ENCODE measurements at places on chromosomes 4 and X.

DNA sequence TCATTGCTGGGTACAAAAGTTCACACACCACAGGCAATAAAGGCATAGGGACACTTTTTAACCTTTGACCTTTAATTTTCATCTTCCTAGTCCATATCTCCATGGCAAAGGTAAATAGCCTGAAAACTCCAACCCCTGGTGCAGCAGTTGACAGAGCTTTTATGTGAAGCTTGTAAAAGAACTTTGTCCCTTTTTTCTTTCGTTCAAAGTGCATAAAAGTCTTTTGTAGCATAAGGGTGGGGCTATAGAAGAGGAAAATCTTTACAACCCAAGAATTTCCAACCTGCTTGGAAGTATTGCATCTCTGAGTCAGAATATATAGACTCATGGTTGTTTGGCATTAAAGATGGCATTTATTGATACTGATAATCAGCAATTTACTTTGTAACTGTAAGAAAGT is 20.4 kb downstream of the POF1B start:
- no peak overlapping the region for H3K4me3 ChIP-seq
- H3K36me3 ChIP-seq = no peaks in the 10 kb centered on the region
- H3K27me3 ChIP-seq = no peaks in the 10 kb centered on the region
- DNase-seq = no peak
- no peaks in the 10 kb centered on the region for H3K4me1 ChIP-seq

DNA sequence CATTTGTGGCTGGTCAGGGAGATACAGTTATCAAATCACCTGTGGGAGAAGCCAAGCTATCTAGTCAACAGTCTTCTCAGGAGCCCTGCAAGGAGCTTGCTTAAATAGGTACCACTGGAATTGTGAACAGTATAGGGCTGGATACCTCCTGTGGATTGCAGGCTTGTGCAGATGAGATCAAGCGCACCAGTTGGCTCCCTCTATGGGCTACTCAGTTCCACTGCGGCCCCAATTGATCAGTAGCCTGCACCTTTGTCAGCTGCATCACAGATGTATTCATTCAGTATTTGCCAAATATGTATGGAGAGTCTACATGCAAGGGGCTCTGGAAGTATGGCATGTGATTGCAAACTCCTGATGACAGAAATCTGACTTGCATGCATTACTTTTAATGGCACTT is 28.6 kb downstream of the TEX13A start:
- H3K4me1 ChIP-seq = no peaks in the 10 kb centered on the region
- no peaks in the 10 kb centered on the region for H3K27me3 ChIP-seq
- H3K27ac ChIP-seq = no peak overlapping the region
- no peak overlapping the region for H3K4me3 ChIP-seq
- no peak for DNase-seq

GRCh38 chrX:107825698-107826237 is at the start of gene MID2:
Gene MID2, plus strand, starts transcription at chrX:107825866. Its CDS starts 561 bp downstream, at chrX:107826427.
- peak within 1 kb of the TSS; percentile 93 for H3K27ac ChIP-seq
- no peaks in the 10 kb centered on the region for H3K4me1 ChIP-seq
- H3K27me3 ChIP-seq = no peaks in the 10 kb centered on the region

DNA sequence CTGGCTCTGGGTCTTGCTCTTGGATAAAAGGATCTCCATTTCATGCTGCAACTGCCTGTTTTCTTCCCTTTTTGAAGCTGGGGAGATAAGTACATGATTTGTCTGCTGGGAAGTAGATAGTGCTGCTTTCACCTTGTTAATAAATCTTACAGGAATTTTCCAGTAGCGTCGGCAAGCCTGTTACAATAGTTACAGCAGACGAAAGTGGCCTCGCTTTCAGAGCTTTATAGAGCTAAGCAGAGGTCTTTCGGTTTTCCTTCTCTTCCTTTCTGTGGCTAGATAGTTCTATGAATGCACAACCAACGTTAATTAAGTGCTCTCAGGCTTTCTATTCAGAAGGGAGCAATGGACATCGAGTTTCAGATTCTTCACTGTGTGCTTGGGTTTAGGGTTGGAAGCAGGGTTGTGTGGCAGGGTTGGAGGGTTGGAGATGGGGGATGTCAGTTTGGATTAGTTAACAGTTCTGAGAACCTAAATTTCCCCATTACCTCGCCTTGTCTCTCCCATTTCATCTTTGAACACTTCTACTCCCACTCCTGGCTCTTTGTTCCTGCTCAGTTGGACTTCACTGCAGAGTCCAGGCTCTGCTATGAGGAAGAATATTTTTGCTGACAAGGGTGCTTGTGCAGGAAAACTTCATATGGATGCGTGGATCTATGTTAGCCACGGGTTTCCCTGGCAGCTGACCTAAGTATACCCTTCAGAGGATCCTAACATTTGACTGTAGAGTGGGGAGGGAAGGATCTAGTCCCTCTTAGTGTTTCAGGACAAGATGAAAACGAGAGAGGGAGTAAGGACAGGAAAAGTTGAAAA is 237.9 kb downstream of the ARHGAP10 start:
- H3K4me1 ChIP-seq = no peaks in the 10 kb centered on the region
- no peaks in the 10 kb centered on the region for H3K36me3 ChIP-seq
- no peaks in the 10 kb centered on the region for H3K27me3 ChIP-seq
- H3K27ac ChIP-seq = no peak overlapping the region
- no peak for DNase-seq
- no peak overlapping the region for H3K4me3 ChIP-seq

GRCh38 chr4:59537246-59537886 is 1662.8 kb upstream of the ADGRL3 start:
- DNase-seq = no peak
- no peaks in the 10 kb centered on the region for H3K4me1 ChIP-seq
- H3K4me3 ChIP-seq = no peak overlapping the region
- H3K27me3 ChIP-seq = no peaks in the 10 kb centered on the region
- no peaks in the 10 kb centered on the region for H3K36me3 ChIP-seq

- H3K36me3 ChIP-seq = no peaks in the 10 kb centered on the region
- no peaks in the 10 kb centered on the region for H3K4me1 ChIP-seq
- no peak for DNase-seq
- no peak overlapping the region for H3K4me3 ChIP-seq
Observed at GRCh38 chrX:122135070-122135469, 1049.0 kb upstream of the GRIA3 start.
